T-helper 1 cell (primary cell): ENCODE measurements at places on chromosomes 2 and 18.

GRCh38 chr2:160989778-160990177 lies 170.4 kb upstream of the TANK start:
- DNase-seq, result no peak

GRCh38 chr2:120857931-120858330 lies 122.3 kb downstream of the GLI2 start:
- DNase-seq, result no peak

DNA sequence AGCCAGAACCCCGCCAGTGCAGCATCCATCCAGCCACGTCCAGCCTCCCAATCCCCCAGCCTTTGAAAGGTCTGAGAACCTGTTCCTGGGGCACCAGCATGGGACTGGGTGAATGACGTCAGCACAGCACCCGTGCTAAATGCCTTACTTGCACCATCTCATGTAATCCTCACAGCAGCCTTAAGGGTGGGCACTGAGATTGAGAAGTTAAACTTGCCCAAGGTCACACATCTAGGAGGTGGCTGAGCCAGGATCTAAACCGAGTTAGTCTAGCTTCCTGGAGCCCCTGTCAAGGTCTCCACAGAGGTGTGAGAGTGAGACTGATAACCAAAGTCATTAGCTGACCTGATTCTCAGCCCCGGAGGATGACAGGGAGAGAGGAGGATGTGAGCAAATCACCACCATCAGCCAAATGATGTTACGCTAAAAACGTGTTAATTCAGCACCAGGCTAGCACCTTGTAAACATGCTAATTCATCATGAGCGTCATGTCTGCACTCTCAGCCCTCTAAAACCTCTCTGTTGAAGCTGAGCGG lies 4.6 kb downstream of the CD8A start:
- no peak for DNase-seq

- DNase-seq, result no peak
Measured at GRCh38 chr2:219783359-219783975, 156.0 kb downstream of the SLC4A3 start.

DNA sequence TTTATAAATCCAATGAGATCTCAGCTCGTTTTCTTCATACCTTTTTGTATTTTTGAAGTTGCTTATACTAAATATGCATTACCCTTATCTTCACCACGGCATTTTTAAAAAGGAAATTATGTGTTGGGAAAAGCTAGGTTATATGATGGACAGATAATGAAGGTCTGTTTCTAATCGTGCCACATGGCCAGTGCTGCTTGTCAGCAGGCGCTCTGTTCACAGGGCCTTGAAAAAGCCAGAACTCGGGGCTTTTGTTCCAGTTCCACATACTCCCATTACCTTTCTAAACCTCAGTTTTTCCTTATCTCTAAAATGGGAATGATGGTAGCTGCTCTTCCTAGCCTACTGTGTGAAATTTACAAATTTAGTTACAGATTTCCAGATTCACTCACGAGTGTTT lies 42.0 kb downstream of the EPAS1 start:
- DNase-seq, result no peak
